Left lobe of liver (tissue), 2 donors: ENCODE measurements at places on chromosomes 1 and 21. TPM values are rescaled to one million over a fixed set of nuclear protein-coding genes. Genes with fewer than 3 reads are reported as not detected.
A peak's percentile ranks its signal among the peaks of the same experiment; 100 is the strongest.

OR6K3 gene
- not detected for total RNA-seq

RNU1-3 gene
- total RNA-seq: 1,159 TPM

ELAVL4 gene
- 0.18 TPM for total RNA-seq

LMX1A gene
- total RNA-seq: not detected

SH2D2A gene
- 0.78 TPM for total RNA-seq

SYT11 gene
- total RNA-seq: 0.58 TPM

REN gene
- 0.20 TPM for total RNA-seq

PINK1 gene
- 90.5 TPM for total RNA-seq

KIRREL1 gene
- 2.2 TPM for total RNA-seq

DNA sequence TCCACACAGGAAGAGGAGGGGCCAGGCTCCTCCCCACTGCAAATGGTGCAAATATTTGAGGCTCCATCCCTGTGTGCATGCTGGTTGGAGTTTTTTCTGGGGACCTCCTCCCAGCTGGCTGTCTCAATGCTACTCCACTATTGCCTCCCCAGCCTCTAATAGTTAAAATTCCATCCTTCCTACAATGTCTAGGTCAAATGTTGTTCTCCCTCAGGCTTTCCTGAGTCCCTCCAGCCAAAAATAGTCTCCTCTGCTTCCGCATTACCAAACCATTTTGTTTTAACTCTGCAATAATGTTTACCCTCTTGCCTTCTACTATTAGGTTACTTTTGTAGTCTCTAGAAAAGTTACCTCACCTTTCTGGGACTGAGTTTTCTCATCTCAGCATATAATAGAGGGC lies 29.6 kb upstream of the FMO1 start:
- DNase-seq: no peak

GRCh38 chr1:51990478-51990965 lies at the start of gene RAB3B:
TSS of gene RAB3B (minus strand) at chr1:51990700. CDS start at chr1:51977117, 13,583 bp downstream.
- DNase-seq: peak; percentile 51

- DNase-seq: no peak
Observed at GRCh38 chr1:218400624-218401023, 55.5 kb downstream of the TGFB2 start.

- no peak for DNase-seq
Observed at GRCh38 chr1:169904834-169905233, 11.1 kb upstream of the SCYL3 start.

GRCh38 chr1:182699393-182700350 lies 15.3 kb upstream of the RGS8 start:
- DNase-seq: no peak

GRCh38 chr1:116915086-116915661 lies 5.5 kb downstream of the PTGFRN start:
- peak; percentile 27 for DNase-seq

- DNase-seq: no peak
Observed at GRCh38 chr21:32140151-32140550, 138.7 kb downstream of the MIS18A start.

GRCh38 chr21:45091550-45092322 lies 17.4 kb downstream of the ADARB1 start:
- no peak for DNase-seq

- no peak for DNase-seq
Observed at GRCh38 chr1:22633697-22634463, 2.5 kb upstream of the C1QA start.

- no peak for DNase-seq
Observed at GRCh38 chr1:10675813-10676212, 120.6 kb downstream of the CASZ1 start.

DNA sequence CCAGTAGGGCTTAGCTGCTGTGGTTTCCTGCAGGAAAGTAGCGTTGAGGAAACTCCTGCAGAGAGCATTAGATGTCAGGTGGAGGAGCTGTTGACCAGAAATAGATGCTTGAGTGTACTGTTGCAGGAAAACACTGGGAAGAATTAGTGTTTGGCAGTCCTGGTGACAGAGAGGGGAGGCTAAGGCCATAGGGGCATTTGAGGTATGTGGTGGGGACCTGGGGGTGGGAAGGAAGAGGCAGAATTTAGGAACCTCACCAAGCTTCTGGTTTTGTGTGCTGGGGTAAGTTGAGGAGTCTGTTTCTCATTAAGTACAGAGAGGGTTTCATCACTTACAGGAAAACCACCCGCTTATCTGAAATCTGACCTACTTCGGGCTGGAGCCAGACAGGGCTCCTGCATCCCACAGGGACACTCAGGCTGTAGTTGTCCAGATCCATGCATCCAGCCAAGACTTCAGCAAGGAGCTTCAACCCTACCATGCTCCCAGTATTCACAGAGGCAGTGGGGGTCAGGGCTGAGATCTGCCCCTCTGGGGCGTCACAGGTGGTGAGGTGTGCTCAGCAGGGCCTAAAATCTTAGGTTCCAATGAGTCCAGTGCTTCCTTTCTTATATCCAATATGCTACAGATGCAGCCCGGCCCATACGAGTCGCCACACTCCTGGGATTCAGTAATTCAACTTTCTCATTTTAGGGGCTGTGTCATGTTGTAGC lies 15.1 kb downstream of the SH2D2A start:
- DNase-seq: no peak

GRCh38 chr1:185541871-185542301 lies 192.3 kb upstream of the HMCN1 start:
- DNase-seq: no peak

DNA sequence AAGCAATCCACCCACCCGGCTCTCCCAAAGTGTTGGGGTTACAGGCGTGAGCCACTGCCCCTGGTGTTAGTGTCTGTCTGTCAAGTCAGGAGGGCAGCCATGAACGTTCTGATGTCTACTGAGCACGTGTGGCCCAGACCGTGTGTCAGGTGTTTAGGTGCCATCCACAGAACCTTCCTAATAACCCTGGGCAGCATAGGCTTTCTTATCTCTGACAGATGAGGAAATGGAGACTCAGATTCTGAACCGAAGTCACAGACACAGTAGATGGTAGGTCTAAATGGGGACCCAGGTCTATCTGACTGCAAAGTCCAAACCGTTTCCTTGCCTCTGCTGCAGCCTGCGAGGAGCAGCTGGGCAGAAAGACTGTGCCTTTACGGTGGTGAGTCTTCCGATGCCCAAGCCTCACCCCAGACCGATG lies 622 bp upstream of the IL6R start:
- no peak for DNase-seq

DNA sequence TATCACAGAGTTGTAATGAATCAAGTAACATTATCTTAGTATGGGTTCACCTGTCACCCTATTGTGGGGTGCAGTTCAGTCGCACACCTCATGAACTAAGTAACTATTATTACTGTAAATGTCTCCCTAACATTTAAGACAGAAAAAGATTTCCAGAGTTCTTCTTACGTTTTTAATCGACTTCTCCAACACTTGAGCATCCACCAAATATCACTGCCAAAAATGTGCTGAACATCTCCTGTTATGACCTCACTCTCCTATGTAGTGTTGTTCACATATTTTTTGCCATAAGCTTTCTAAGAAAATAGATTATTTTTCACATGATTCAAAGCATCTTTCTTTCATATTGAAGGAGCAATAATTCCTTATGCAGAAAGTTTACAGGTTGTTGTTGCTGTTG lies 1.3 kb downstream of the TTLL7 start:
- no peak for DNase-seq

DNA sequence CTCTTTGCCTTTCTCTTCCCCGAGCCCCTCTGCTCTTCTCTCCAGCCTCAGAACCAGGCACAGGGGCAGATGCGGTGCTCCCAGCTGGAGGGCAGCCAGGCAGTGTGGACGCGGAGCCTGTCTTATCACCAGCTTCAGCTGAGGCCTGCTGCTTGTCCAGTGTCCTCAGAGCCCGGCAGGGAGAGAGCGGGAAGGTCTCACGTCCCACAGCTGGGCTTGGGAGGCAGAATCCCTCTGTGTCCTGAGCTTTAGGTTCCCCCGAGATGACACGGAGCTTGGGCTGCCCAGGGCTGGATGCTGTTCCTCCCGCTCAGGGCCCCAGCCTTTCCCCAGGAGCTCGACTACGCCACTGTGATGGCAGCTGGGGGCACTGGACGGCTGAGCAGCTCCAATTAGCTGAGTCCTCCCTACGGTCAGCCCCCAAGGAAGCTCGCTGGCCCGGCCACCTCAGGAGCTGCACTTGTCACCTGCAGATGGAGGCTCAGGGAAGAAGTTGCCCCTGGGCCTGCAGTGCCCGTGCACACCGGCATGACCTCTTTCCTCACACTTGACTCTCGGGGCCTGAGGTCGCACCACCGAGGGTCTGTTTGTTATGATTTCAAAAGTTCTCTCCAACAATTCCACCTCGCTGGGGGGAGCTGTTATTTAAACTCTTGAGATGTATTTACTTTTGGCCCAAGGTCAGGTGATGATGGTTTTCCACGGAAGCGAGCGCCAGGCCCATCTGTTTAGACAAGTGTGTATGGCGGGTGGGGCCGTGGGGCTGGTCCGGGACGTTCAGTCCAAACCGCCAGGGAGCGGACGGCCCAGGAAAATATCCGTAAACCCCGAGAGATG lies 127.3 kb downstream of the SIK1 start:
- no peak for DNase-seq

GRCh38 chr1:196183941-196184340 lies 424.3 kb downstream of the KCNT2 start:
- DNase-seq: no peak

- DNase-seq: no peak
Observed at GRCh38 chr1:59233444-59233843, 63.5 kb upstream of the FGGY start.

DNA sequence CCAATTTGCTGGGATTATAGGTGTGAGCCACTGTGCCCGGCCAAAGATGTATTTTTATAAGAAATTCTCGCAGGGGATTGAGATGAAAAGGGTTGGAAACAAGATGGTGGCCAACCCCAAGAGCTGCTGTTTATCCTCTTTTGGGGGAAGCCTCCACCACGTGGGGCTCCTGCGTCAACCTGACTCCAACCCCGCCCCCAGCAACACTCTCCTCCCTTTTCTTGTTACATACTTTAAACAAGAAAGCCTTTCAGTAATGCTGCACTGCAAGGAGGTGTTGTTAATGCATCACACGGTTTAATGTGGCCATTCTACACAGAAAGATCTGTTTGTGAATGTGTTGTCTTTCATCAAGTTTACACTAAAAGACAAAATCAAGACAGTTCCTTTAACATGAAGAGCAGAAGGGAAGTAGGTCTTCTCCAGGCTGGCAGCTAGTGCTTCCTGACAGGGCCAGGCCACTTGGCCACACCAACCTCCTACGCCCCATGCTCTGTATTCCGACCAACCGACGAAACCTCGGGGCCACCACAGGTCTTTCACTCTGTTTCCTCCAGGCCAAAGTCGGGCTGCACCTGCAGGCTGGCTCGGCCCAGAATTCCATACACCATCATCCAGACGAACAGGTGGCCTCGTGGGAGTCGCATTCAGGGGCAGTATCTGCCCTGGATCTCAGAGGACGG lies 25.9 kb downstream of the C2CD2 start:
- DNase-seq: no peak

- DNase-seq: no peak
Observed at GRCh38 chr1:243354511-243355153, 98.8 kb downstream of the SDCCAG8 start.

GRCh38 chr1:35447278-35447677 lies 109.9 kb downstream of the KIAA0319L start:
- DNase-seq: no peak

GRCh38 chr1:23524716-23525401 lies 6.2 kb downstream of the E2F2 start:
- no peak for DNase-seq

- no peak for DNase-seq
Observed at GRCh38 chr1:241401156-241401555, 44.2 kb upstream of the RGS7 start.

DNA sequence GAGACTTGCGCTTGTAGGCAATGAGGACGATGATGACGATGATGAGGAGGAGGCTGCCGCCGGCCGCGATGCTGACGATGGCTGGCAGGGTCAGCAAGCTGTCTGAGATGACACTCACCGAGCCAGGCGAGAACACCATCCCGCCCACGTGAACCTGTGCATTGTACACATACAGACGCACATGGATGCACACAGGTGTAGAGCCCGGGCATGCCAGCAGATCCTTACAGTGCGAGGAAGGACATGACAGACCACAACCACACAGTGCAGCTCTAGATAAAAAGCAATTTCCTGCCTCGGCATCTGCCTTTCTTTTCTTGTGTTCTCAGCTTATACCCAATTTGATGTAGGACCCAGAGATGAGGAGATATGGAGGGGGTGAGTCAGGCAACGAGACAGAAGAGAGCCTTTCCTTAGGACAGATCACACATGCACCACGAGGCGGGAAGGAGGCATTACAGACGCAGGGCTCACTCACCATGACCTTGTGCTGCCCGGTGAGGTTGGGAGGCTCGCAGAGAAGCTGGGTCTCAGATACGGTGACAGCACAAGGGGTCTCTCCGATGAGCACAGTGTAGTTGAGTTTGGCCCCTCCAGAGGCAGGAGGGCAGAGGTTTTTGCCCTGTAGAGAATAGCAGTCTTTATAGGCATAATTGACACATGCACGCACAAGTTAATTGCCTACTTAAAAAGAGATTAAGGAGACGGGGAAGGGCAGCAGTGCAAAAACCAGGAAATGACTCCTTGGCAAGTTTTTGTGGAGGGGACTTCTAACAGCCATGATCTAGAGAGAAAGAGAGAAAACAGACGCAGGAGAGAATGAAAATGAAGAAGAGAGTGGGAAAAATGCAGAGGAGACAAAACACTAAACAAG lies 133.9 kb upstream of the CD34 start:
- DNase-seq: no peak
